ENCODE measurements at places on chromosomes 5 and 9.

DNA sequence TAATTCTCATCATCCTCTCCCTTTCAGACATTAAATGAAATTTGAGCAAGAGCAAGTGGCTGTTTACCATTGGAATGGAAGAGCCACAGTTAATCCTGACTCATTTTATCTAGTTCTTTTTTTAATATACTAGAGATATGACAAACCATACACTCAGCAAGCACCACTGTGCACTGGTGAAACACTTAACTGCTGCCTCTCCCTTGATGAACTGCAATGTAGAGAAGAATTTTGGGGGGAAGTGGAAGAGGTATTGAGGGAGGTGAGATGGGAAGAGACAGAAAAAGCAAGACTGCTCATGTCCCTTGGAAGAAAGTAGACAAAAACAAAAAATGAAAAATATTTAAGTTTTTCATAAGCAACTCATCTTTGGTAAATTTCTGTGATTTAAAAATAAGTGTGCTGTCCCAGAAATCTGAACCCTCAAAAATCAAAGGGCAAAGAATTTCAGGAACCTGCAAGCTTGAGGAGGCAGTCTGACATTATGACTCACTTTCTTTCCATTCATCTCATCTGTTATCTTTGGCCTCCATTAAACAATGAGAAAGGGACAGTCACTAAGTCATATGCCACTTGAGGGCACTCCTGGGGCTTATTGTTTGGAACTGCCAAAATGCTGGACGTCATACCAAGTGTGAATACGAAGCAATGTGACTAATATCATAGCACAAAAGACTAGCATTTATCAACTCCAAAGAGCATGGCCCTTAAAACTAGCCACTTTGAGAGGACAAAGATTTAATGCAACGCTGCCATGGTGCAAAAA is 566.8 kb upstream of the DMAC1 start:
- no peak for DNase-seq

- no peak for DNase-seq
These were observed 185.0 kb downstream of the DAB2IP start for GRCh38 chr9:121836366-121836885.

DNA sequence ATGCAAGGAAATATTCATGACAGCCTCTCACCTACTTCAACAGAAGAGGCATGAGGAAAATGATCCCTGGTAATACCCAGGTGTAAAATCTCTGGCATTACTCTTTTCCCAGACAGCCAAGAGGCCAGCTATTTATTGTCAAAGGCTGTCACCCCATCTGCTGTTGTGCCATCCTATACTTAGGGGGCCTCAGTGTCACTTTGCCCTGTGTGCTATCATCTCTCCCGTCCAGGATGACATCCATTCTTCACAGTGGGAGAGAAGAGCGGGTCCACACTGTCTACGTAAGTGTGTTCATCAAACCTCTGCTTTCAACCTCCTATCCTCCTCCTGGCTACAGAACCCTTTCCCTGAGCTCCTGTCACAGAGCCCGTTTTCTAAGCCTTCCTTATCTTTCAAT is 82.6 kb downstream of the MYO10 start:
- DNase-seq, result no peak

DNA sequence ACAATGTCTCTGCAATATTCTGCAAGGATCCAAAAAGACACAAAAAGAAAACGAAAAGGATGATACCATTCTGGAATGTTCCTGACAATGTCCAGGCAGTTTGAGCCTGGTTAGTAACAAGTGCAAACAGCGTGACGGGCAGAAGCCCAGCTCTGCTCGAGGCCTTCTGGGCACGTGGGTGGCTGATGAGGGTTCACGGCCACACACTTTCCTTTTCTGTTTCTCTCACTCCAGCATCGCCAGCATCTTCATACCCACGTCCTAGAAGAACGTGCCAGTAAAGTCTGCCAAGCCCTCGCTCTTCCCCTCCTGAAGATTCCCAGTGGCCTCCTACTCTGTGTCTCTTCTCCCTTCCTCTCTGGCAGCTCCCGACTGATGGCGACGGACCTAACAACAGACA is 36.7 kb downstream of the COL23A1 start:
- DNase-seq, result no peak

DNA sequence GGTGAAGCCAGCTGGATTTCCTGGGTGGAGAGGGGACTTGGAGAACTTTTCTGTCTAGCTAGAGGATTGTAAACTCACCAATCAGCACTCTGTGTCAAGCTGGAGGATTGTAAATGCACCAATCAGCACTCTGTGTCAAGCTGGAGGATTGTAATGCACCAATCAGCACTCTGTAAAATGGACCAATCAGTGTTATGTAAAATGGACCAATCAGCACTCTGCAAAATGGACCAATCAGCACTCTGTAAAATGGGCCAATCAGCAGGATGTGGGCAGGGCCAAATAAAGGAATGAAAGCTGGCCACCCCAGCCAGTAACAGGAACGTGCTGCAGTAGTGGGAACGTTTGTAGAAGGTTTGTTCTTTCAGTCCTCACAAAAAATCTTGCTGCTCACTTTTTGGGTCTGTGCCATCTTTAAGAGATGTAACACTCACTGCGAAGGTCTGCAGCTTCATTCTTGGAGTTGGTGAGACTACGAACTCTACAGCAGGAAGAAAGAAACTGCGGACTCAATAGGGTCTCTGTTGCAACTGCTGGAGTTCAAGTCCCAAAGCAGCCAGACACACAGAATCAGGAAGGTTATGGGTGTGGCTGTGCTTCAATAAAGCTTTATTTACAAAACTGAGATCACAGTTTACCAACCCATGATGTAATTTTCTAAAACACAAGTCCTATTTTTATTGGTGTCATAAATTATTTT is 145.7 kb upstream of the ERCC6L2 start:
- DNase-seq, result no peak

DNA sequence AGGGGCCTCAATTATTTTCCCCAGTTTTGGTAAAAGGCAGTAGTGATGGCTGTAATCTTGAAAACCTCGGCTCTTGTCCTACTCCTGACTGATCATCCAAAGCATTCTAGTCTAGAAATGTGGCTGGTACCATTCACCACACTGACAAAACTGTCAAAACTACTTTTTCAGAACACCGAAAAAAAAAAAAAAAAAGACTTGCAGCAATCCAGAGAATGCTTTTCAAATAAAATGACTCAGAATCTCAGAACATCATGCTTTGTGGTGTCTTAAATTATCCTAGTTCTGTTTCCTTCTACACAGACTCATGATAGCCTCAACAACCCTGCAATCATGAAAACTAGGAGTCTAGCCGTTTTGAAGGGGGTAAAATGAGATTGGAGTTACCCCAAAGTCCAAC is 13.4 kb downstream of the SLC28A3 start:
- DNase-seq, result no peak

DNA sequence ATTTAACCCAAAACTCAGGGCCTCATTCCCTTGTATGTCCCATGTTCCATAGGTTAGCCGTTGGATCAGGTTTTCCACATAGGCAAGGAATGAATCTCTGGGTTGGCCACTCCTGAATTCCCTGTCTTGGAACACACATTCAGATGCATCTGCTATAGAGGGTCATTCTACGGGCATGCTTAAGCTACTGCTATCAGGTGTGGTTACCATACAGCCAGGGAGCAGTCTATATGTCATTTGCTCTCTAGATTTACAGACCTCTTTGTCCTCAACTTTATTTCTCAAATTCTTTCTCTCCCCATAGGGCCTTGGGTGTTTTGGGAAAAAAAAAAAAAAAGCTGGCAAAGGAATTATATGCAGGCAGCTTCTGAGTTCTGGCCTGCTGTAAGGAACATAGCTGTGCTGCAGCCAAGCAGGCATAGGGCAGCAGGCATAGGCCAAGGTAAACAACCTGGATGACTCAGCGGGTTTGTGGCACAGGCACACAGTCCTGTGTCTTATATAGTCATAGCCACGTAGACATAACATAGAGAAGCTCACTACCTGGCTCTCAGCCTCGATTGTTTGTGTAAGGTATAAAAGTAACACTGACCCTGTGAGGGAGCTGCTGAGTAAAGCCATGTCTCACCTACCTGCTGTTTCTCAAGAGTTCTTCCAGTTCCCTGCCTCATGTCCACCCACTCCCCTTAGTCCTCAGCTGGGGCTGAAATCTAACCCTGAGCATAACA is 141.5 kb downstream of the OSTF1 start:
- no peak for DNase-seq

DNA sequence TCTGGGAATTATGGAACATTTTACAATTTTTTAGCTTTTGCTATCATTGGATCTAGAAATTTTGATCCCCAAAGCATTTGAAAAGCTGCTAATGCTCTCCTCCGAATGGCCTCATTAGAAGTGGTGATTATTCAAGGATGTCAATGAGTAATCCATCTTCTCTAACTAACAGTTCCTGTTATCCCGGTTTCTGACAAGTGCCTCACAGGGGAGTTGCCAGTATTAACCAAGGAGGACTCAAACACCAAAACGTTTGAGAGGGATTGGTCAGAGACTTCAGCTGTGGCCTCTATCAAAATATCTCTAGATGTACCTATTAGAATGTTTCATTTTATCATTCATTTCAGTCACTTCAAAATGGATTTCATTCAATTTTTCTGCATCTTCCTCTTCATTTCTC is 208.3 kb upstream of the ITGA1 start:
- DNase-seq, result no peak

DNA sequence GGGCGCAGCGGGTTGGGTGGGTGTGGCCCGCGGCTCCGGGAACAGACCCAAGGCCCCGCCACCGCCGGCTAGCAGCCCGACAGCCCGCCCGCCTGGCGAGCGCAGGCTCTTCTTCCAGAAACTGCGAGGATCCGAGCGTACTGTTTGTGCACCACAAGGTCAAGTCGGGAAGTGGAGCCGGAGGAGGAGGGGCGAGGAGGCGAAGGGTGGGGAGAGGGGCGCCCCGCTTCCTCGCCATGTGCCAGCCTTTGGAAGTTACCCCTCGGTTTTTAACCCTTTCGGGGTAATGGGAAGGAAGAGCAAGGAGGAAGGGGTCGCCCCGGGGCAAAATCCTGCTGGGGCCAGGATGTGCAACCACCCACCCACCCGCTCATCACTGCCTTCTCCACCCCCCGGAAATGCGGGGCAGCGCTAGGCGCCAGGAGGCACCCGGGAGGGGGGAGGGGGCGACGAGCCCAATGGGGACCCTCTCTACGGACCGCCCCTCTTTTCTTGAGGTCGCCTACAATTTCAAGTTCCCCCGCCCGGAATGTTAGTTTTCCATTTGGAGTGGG is 1.1 kb upstream of the JADE2 start:
- DNase-seq, result peak; percentile 74

DNA sequence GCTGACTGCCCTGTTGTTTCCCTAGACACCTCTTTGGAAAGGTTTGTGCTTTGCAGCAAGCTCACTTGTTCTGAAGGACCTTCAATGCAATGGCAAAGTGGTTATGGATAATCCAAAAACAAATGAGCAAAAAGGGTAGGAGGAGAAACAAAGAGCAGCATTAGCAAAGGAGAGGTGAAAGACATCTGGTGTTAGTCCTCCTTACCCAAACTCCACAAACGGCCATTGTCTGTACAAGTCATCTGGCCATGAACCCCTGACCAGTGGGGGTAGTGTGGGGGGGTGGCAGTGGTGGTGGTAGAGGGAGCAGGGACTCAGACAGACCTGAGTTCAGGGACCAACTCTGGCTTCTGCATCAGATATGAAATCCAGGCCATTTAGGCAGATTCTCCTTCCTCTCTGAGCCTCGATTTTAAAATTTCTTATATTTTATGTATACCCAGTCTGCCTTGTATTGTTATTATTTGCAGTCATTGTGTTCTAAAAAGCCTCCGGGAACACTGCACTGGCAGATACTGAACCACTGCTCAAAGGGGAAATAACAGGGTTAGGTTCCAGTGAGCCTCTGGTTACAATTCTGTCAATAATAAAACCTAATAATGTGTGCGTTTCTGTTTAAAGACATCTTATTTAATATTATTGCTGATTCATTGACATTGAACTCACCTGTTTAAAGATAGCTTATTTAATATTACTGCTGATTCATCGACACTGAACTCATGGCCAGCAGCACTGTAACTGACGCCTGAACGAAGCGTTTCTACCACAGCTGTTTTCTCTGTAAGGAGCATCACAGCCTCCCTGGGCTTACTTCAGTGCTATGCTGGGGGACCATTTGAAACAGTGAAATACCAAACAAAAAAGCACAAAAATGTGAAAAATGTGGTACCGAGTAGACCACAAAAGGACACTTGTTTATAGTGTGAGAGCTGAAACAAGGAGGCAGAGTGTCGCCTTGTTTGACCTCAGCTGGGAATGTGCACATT is 156.0 kb downstream of the SEC61B start:
- no peak for DNase-seq

GRCh38 chr9:72895122-72895521 is 57.7 kb downstream of the ALDH1A1 start:
- no peak for DNase-seq

DNA sequence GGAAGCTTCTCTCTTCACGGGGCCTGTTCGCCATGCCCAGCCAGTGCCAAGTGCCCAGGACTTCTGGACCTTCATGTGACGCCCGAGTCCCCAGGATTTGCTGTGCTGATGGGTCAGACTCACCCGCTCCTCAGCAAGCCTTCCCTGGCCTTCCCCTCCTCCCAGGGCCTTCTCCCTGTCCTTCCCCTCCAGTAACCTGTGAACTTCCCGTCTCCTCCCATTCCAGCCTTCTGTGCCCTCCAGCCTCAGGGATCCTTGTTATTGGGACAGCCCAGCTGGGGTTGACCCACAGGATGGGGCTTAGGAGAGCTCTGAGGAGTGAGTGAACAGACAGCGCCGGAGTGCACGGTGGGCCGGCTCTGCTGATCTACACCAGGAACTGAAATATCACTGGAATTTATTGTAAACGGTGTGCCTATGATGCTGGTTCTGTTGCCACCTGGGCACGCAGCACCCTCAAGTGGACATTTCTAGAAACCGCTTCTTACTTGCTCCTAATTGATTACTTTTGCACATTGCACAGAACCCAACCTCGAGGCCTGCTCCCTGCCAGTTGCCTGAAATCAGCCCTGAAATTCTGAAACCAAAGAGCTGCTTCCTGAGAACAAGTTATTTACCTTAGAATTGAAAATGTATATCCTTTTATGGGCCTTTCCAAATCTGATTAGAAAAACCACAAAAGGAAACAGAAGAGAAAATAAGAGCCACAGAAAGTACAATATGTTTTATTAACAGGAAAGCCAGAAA is 1.5 kb downstream of the SPAAR start:
- peak; percentile 38 for DNase-seq

DNA sequence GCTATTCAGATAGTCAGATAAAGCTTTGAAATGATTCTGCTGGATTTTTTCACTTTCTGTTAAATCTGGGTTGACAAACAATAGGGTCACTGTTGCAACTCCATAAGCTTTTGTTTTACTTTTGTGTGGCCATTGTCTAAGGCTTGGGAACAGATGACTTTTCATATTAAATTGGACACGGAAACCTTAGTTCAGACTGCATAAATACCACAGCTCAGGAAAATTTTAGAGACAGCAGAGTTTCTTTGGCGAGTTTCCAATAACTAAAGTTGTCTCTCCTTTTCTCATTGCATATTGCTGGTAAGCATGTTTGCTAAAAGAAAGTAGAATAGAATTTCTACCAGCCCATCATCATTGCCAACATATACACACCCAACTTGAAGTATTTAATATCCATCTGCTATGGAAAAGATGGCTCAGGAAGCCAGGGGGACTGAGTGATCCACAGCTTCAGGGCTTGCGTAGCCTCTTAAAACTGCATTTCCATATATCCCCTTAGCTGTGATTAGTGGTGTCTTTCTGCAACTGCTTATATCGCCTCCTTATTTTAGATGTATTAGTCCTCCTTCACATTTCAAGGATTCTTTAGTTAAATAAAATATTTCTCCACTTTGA is 168.2 kb downstream of the ARHGAP26 start:
- no peak for DNase-seq

- no peak for DNase-seq
These were observed 1304.4 kb upstream of the CDH6 start for GRCh38 chr5:29889051-29889450.

All from stimulated activated naive CD8-positive, alpha-beta T cell treated with anti-CD3 and anti-CD28 coated beads, Interleukin-15, amount 100 ng/mL, for 72 hours (primary cell).